ENCODE measurements at places on chromosomes 1 and 21. TPM values are rescaled to one million over a fixed set of nuclear protein-coding genes. Genes with fewer than 3 reads are reported as not detected.

DNA sequence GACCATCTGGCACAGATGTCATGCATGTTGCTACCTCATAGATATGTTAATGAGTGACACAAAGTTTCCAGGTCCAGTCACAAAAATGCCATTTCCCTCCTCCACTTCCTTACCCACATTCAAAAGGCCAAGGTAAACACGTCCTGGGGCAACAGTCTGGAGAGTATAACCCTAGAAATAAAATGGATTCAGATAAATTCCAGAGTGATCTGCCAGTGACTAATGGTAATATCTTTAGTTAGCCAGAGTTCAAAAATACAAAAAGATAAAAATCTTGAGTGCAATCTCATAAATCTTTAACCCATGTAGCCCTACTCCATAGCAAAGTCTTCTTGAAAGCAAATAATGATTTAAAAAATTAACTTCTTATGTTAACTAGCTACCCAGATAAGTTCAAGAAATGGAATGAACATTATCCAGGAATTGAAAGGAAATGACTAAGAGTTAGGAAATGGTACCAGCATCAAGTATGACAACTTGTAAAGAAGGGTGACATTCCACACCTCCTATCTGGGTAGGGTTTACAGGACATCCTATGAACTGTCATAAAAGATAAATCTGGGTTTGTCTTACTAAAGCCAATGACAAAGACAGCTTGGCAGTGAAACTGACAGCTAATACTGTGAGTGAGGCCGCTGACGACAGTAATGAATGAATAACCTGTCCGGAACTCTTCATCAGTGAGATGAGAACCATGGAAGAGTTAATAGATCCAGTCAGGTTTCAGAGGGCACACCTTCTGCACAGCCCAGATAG is 18.1 kb downstream of the RGS2 start:
- no peak for DNase-seq

- DNase-seq = peak; percentile 62
Observed at GRCh38 chr1:6359216-6360116, 34.1 kb downstream of the ACOT7 start.

DNA sequence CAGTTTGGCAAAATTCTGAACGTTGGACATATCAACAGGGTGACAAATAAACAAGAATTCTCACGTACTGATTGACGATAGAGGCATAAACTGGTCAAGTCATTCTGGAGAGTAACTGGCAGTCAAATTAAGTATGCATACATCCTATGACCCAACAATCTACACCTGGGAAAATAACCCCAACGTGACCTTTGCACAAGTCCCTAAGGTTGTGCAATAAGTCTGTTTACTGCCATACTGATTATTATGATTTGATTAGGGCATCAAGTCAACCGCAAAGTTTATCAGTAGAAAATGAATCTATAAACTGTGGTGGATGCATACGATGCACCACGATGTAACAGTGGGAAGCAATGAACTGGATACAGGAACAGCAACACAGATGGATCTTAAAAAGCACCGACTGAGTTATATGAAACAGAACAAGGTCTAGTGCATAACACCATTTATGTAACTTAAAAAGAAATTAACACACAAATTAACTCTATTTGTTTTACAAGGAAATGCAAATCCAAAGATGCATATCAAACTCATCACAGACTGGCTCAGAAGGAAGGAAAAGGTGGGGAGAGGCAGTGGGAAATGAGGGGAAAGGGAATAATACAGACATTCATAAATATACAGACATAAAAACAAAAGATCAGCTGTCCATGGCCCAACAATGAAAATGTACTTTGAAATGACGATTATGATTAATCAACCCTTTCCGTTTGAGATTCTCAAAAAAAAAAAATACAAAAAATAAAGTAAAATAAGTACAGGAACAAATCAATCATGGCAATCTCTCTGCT is 41.0 kb upstream of the SEC16B start:
- DNase-seq = no peak

The RHD gene
- total RNA-seq = not detected

The CAMK1G gene
- not detected for total RNA-seq

DNA sequence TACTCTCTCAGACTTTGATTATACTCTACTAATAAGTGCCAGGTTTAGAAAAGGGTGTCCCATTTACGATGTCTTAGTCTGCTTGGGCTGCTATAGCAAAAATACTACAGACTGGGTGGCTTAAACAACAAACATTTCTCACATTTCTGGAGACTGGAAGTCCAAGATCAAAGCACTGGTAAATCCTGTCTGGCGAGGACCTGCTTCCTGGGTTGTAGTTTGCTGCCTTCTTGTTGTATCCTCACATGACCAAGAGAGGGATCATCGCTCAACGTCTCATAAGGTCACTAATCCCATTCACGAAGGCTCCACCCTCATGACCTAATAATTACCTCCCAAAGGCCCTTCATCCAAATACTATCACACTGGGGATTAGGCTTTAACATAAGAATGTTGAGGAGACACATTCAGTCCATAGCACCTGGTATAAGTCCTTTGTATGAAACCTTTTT is 12.0 kb downstream of the PRDX6 start:
- no peak for DNase-seq

The WLS gene
- total RNA-seq = 20.0 TPM

DNA sequence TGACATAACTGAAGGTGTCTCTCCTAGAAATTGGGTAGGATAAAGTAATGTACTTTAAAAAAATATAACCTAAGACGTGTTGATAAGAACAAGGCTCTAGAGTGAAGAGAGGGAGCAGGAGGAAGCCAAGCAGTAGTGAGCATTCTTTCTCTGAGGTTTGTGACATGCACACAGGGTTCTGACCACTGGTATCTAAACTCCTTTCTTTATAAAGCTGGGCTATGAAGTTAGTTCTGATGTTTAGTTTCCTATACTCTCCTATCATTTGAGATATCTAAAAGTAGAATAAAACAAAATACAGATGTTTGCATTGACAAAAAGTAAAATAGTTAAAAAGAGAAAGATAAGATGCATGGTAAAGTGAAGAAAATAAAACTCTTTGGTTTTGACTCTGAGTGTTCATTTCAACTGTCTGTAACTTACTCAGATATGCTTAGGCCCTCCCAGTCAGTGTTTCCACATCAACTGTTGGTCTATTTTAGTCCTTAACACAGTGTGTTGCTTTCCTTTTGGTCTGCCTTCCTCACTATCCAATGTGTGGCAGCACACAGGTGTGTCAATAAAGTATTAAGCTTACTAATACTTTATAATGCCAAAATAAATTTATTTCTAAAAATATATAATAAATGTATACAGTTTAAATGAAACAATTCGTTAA is 543.5 kb downstream of the PTPRC start:
- no peak for DNase-seq

The CR1L gene
- total RNA-seq = 0.22 TPM

DNA sequence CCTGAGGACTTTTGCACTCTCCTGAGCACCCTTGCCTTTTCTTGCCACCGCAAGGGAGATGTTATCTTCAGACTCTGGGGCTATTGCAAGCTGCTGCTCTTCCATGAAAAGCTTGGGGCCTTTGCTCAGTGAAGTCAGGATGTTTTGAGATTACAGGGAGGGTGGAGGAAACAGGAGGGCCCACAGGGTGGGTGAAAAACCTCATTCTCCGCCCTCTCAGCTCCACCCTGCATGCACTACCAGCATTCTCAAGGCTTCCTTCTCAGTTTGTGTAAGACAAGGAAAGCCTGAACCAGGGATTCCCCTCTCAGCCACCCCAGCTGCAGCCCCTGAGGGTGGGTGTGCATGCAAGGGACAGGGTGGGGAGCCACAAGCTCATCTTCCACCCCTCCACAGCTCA is 25.8 kb upstream of the ZNF648 start:
- no peak for DNase-seq

The C8A gene
- total RNA-seq = not detected

DNA sequence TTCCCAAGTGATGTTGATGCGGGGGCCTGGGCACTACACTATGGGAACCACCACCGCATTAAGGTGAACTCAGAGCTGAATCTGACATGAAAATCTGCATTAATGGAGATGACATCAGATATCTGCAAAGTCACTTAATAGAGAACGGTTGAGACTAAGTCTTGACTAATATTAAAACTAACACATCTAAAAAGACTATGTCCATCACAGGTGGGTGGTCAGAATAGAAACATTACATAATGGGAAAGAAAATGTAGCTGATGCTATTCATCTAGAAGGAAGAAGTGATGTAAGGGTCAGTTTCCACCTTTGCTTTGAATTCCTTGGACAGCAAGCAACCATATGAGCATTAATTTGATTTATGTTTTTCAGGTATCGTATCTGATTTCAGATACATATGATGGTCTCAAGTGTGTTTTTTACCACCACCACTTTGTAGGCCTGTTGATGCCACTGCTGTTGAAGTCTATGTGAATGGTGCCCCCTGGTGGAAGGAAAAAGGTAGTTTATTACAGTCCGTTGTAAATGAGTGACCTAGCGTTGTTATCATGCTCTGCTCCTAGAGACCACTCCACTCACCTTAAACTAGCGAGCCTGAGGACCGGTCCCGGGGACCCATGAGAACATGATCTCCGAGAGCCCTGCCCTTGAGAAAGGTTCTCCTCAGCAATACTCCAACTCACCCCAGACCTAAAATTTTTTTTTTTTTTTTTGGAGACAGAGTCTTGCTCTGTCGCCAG is 73.5 kb downstream of the BACH1 start:
- DNase-seq = peak; percentile 41

GRCh38 chr1:186144505-186144904 is 230.5 kb downstream of the TPR start:
- DNase-seq = no peak

The DHRS3 gene
- total RNA-seq = 235 TPM

Data from thyroid gland (tissue), 4 donors.